ENCODE measurements at places on chromosomes 13 and 19.

DNA sequence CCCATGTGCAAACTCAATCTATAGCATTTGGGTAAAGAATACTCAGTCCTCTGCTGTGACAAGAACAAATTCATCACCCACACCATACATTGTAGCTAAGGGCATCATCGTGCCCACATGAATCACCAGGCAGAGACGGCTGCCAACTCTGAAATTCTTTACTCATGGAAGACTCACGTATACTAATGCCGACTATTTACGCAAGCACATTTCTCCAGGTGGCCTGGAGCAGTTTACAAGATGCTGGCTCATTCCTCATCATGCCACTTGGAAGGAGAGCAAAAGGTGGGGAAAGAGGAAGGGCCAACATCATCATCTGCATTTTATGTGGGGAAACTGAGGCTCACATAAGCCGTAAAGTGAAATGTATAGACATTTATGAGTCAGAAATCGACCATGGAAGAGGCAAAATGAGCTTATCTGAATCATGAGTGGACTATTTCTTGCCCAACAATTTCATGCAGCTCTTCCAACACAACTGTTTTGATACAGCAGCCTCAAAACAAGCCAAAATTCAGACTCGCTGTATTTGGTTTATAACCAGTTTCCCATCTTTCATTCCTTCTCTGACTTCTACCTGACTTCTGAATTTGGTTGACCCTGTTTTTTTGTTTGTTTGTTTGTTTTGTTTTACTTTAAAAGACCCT lies 213.9 kb upstream of the SERP2 start:
- peak; percentile 100 for DNase-seq

DNA sequence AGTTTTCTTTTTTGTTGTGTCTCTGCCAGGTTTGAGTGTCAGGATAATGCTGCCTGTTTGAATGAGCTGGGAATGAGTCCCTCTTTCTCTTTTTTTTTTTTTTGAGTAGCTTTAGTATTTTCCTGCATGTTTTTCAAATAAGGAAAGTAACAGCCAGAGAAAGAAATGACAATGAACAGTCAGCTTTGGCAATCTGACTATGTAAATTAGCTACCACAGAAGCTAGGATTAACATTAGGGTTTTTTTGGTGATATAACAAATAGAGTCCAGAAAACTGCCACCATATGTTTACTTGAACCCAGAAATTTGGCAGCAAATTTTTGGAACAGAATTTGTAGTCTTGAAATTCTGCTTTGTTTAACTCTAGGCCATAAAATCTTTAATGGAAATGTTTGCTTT lies 50.5 kb downstream of the SGCG start:
- DNase-seq: no peak

DNA sequence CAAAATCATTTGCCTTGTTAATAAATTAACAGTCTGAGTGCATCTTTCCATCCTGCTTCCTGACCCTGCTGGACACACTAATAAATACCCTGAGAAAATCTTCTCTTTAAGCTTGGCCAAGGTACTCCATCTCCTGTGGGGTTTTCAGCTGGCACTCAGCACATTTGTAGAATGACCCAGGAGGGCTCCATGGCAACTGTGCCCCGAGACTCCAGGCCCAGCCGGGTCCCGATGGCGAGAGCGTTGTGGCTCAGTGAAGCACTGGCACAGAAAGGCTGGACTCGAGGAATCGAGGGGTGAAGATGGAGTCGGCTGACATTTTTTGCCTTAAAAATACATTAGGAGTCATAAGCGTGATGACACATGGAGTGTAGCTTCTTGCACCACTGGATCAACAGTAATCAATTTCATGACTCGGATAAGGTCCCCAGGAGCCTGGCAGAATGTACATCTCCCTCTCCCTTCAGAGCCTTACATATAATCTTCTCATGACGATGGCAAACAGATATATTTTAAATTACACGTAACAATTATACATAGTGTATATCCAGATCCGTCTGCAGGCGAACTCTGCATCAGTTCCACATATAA lies 85.4 kb downstream of the SLC7A1 start:
- no peak for DNase-seq

DNA sequence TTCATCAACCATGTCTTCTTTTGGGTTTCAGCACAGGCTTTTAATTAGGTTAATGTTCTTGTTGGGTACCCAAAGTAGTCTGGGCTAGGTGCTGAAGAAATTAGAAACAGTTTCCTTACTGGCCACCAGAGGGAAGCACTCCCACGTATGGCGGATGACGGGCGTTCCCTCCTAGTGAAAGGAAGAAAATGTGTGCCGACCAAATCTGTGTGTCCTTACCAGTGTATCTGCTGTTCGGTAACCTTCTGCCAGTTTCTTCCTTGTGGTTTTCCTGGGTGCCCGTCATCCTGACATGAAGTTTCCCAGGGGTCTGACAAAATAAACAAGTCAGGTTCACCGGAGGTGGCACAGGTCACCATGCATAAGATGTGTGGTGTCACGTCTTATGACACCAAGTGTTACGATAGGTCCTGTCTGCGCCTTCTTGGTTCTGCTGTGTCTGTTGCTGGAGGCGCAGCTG lies 6.0 kb upstream of the WDR88 start:
- DNase-seq: peak; percentile 53

- no peak for DNase-seq
These were observed 547.7 kb upstream of the KLF12 start for GRCh38 chr13:74681891-74682290.

- peak; percentile 52 for DNase-seq
These were observed 160.5 kb downstream of the LACC1 start for GRCh38 chr13:44040070-44040817.

- DNase-seq: no peak
These were observed 58.0 kb downstream of the ABCC4 start for GRCh38 chr13:95243207-95243606.

DNA sequence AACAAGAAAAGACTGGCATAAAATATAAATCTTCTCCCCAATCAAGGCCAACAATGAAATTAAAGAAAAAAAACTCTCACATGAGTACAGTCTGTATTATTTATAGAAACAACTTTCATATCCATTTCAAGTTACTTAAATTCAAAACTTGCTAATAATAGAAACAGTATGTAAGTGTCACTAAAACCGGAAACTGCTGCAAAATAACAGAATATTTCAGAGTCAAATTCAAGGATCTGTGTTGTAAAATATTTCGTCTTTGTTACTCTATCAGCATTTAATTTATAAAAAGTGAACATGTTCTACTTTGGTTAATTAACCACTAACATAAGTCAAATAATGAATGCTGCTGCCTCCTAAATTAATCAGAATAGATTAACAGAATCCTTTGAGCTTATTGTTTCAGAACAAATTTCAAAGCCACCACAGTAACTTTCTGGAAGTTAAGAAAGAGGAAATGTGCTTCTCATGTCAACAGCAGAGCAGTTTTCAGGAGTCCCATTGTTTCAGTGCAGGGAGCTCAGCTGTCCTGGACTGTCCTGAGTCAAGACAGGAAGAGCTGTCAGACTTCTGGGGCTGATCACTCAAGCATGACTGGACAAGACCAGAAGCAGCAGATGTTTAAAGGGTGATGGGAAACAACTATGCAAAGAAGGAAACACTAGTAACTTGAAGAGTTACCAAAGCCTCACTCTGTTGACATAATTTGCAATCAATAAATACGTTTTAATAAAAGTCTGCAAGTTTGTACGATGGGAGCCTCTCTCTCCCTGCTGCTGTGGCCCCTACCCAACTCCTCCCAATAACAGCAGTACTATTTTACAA lies 76.9 kb downstream of the FOXO1 start:
- peak; percentile 90 for DNase-seq

DNA sequence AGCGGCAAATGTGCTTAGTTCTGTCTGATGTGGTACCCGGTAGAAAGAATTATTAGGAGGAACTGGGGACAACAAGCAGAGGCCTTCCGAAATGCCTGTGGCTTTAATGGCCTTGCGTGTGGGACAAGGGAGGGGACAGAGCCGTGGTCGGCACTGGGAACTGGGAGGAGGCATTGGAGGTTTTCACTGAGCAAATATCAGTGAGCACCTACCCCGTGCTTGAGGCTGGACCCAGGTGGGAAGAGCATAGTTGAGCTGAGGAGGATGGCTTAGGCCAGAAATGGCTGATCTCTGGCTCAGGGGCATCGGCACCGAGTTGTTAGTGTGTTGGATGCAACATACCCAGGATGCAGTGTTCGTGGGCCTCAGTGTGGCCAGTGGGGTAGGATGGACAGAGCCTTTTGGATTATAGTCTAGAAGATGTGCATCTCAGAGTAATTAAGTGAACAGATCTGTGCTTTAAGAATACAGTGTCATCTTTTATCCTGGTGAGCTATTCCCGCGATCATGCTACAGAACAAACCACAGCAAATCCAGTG lies 201.3 kb downstream of the TEX29 start:
- no peak for DNase-seq

DNA sequence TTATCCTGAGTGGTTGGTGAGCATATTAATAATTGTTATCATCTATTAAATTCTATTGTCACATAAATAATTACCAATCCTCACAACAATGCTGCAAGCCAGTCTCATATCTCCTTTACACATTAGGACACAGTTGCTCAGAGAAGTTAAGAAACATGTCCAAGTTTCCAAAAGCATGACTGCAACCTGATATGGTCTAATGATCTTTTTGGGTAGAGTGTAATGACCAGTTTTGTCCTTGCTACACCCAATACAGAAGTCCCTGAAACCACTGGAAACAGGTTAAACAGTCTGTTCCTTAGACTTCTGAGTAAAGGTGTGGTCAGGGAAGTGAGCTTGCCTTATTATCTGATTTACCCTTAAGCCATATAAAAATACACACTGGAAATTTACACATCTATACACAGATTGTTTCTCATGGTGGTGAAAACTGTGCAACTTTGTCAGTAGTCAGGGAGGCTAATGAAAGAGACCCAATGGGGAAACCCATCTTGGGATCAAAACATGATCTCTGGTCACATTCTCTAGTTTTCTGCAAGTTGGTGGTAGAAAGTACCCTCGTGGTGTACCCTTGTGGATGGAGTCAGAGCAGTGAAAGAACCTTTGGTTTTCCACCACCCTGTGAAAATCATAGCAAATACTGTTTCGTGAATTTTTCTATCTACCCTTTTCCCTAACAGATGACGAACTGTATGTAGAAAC lies 146.0 kb upstream of the KLF12 start:
- DNase-seq: no peak

GRCh38 chr19:2558543-2558942 lies 82.6 kb downstream of the GADD45B start:
- DNase-seq: no peak

GRCh38 chr19:28330831-28331230 lies 882.1 kb downstream of the UQCRFS1 start:
- no peak for DNase-seq

DNA sequence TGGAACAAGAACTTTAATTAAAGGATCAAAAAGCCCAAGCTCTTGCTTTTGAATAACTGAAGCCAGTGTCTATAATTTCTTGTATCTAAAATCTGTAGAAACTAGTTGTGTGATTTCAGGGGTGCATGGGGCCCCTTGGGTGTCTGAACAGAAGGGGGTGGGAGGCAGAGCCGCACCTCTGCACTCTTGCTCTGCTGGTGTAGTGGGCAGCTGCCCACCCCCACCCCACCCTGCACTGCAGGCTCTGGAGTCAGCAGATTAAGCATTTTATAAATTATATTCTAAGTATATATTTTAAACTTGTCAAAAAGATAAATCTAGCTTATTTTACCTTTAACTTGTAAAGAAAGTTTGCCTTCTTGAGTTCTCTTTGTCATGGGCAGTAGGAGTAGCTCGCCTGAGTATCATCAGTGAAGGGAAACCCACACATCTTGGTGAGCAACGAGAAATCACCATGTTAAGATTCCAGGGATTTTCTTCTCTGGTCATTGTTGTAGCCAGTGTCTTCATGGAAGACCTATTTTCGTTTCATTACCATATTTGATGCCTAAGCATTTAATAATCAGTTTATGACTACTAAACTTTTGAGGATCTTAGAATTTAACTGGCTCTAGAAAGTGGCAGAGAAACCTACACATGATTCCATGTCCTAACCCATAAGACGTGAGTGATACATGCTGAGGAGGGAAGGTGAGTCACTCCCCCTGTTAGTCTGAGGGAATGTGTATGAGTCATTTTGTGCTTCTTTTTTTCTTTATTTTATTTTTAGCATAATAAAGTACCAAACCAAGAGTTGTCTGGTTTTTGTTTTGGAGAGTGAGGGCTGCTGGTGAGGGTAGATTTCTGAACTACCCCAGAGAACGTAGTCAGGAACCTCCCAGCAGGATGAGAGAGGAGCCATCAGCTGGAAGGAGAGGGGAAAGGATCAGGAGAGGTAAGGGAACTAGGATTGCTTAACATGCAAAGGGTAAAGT lies 7.7 kb downstream of the UBE2L5 start:
- DNase-seq: peak; percentile 94

- DNase-seq: peak; percentile 97
These were observed 30.1 kb upstream of the METTL21C start for GRCh38 chr13:102724923-102725322.

DNA sequence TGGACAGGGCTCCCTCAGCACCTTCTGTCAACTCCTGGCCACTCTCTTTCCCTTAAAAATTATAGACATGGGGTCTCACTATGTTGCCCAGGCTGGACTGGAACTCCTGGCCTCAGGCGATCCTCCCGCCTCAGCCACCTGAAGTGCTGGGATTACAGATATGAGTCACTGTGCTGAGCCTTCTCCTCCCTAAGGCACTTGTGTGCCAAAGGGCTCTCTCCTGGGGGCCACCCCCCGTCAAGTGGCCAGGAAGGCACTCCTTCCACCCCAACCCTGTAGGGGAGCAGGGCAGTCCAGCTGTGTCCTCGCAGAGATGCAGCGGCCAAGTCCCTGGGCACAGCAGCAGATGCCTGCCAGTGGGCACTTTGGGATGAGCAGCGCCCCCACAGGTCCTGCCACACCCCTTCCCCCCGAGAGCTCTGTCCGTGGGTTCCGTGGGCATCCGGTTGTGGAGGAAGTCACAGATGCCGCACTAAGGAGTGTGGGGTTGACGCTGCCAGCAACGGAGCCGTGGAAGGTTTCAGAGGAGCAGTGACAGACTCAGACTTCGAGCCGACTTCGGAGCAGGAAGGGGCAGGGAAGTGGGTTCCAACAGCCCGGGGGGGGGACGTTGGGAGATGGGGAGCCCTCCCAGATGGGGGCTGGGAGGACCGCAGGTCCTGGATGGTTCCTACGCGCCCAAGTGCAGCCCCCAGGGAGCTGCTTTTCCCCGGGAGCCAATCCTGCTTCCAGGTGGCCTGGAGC lies 3.3 kb upstream of the UQCR11 start:
- DNase-seq: no peak

DNA sequence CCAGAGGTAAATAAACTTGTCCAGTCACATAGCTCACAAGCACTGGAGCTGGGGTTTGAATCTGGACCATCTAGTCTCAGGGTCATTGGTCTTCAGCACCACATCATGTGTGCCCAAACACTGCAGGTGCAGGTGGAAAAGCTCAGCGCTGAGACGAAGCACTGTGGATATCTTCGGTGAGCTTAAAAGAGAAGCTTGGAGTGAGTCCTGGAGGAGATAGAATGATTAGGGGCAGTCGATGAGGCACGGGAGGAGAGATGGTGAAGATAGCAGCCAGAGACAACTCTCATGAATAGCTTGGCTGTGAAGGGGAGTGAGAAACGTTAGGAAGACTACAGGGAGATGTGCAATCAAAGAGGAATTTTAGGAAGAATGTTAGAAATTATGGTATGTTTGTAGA lies 389.3 kb downstream of the FGF9 start:
- DNase-seq: no peak
